BE2C (cell line): ENCODE measurements at places on chromosomes 1 and 21.

DNA sequence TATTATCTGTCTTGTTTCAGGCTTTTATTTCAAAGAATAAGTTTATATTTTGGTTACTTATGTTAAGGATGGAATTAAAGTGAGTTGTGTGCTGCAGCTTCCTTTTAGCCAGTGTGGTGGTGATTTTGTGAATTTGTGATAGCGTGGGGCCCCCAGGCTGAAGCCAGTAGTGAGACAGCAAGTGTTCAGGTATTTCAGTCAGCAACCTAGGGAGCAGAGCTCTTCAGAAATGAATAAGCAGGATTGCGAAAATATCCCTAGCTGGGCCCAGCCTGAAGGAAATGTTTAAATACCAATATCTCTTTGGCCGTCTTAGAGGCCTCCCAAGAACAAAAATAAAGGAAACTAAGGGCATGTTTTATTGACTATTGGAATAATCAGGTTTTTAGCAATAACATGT is 150.8 kb upstream of the C1orf105 start:
- no peak for DNase-seq

- DNase-seq, result no peak
These were observed 51.8 kb upstream of the LYST start for GRCh38 chr1:235918465-235918864.

GRCh38 chr21:38257667-38258066 is 876 bp downstream of the KCNJ15 start:
- no peak for DNase-seq

DNA sequence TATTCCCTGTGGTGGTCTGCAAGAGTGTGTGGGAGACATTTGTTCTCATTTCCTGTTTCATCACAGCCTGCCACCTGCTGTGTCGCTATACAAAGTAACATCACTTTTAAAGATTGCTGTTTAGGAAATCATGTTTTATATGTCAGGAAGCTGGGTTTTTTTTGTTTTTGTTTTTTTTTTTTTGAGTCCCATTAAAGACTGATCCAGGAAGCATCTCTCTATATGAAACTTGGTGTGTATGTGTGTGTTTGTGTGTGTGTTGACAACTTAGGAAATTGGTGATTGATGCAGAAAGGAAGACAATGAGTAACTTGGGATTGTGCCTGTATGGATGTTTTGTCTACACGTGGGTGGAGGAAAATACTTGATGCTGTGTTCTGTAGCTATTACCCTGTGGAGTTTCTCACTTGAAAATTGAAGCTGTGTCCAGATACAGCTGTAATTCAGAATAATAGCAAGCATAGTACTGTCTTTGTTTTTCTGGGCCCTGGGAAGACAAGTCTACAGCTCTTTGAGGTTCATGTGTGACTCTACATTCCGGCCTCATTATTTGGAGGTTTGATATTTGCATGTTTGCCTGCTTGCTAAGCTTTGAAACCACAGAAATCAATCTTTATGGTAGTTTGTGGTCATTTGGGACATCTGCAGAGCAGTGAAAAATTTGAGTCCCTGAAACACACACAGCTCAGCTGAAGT is 47.9 kb downstream of the LAMC1 start:
- DNase-seq, result no peak

- DNase-seq, result no peak
These were observed 207.1 kb upstream of the SGIP1 start for GRCh38 chr1:66326867-66327266.

GRCh38 chr1:92538048-92538412 is 51.3 kb upstream of the GFI1 start:
- no peak for DNase-seq

DNA sequence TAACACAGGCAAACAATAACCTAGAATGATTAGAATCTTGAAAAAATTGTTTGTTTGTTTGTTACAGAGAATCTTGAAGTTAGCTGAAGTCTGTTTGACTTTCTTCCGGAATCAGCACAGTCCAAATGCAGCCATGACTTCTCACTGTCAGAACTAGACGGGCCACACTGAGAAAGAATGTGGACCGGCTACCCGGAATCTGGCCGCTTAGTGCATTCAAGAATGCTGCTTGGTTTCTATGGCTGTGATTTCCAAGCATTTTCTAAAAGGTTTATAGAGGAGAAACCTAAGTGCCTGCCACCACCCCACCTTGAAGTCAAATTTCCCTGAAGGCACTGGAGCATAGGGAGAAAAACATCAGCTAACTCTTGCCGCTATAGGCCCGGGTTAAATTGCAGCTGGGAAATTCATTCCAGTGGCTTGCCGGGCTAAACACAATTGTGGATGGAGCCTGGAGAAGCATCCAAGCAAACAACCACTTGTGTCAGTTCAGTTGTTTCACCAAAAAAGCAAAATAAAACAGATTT is 231.1 kb downstream of the DISC1 start:
- no peak for DNase-seq

- no peak for DNase-seq
These were observed 64.1 kb downstream of the ACTL8 start for GRCh38 chr1:17819129-17819802.

- DNase-seq, result no peak
These were observed 13.1 kb upstream of the CLCA2 start for GRCh38 chr1:86410879-86411278.

GRCh38 chr1:168623003-168623828 is 46.8 kb downstream of the XCL1 start:
- no peak for DNase-seq

DNA sequence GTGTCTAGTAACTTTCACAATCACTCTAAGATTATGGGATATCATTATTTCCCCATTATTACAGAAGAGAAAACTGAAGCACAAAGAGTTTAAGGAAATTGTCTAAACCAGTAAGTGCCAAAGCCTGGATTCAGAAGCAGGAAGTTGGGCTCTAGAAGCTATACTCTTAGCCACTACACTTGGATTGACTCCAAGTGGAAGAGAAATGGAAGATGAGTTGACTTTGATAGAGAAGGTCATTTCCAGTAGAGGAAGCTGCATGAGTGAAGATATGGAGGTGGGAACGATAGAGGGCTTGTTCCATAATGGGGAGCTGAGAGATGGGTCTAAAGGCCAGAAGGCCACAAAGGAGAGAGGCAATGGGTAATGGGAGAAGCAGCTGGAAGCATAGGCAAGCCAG is 11.7 kb upstream of the TDRD10 start:
- no peak for DNase-seq

DNA sequence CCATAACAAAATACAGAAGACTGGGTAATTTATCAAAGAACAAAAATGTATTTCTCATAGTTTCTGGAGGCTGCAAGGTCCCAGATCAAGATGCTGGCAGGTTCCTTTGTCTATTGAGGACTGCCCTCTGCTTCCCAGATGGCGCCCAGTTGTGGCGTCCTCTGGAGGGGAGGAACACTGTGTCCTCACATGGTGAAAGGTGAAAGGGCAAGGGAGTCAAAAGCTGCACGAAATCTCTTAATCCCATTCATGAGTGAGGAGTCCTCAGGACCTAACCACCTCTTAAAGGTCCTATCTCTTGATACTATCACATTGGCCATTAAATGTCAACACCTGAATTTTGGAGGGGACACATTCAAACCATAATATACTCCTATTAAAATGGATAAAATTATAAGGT is 79.3 kb upstream of the IRF2BP2 start:
- no peak for DNase-seq
